ENCODE measurements at places on chromosomes 12 and 14. TPM values are rescaled to one million over a fixed set of nuclear protein-coding genes. Genes with fewer than 3 reads are reported as not detected.
A peak's percentile ranks its signal among the peaks of the same experiment; 100 is the strongest.

Gene LPAR5
- 0.17 TPM for total RNA-seq

Gene FAM177A1
- total RNA-seq: 82.9 TPM

- no peak for DNase-seq
Measured at GRCh38 chr12:44626883-44627282, 249.2 kb downstream of the NELL2 start.

DNA sequence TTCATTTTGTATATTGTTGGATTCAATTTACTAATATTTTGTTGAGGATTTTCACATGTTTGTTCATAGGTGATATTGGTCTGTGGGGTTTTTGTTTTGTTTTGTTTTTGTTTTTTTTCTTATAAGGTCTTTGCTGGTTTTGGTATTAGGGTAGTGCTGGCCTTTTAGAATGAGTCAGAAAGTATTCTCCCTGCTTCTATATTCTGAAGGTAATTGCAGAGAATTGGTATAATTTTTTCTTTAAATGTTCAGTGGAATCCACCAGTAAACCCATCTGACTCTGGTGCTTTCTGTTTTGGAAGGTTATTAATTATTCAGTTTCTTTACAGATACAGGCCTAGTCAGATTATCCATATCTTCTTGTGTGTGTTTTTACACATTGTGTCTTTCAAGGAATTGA, 8.9 kb downstream of the TOGARAM1 start:
- no peak for DNase-seq

DNA sequence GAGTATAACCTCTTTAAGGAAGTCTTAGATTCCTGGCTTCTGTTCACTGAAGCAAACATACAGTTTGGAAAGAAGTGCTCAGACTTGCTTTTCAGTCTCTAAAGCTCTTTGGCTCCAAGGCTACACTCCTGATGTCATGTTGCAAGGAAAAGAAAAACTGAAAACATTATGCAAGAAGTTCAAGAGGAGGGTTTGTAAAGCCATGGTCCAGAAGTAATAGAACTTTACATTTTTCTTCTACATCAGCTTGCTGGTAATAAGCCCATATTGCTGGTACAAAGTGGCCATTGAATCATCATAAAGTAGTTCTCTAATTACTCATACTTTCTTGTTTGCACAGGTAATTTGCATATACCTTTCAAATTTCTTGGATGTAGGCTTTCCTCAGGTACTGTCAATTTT, 83.6 kb downstream of the BBS10 start:
- DNase-seq: peak; percentile 16

GRCh38 chr14:71267007-71267513, 359.8 kb downstream of the PCNX1 start:
- DNase-seq: peak; percentile 43

Gene RASAL1
- total RNA-seq: 16.3 TPM

DNA sequence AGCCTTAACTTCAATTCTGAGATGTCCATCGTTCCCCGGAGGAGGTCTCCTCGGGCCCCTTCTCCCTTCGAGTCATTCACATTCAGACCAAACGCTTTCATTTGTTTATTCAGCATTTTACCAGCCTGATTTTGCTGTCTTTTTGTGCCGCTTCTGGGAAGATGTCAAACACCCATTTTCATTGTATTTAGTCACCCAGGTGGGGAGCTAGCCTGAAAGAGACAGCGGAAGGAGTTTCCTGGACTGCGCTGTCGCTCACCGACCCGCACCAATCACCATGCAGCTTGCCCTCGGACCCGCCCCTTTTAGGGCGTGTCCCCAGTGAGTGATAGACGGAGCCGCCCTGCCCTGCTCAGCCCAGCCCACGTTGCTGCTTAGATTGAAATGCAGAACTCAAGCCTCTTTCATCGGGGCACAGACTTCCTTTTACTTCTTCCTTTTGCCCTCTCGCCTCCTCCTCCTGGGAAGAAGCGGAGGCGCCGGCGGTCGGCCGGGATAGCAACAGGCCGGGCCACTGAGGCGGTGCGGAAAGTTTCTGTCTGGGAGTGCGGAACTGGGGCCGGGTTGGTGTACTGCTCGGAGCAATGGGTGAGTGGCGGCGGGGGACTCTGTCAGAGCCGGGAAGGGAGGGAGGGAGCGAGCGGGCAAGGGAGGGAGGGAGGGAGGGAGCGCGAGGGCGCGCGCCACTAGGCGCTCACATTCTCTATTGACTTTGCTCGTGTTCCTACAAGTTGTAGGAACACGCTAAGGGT, at the start of gene PAX9:
Gene PAX9, plus strand, starts transcription at position 355 of the 752 bp plus-strand sequence. Its CDS starts 230 bp downstream, at position 585.
- DNase-seq: peak; percentile 41
